ENCODE measurements at places on chromosomes 5 and 9.

DNA sequence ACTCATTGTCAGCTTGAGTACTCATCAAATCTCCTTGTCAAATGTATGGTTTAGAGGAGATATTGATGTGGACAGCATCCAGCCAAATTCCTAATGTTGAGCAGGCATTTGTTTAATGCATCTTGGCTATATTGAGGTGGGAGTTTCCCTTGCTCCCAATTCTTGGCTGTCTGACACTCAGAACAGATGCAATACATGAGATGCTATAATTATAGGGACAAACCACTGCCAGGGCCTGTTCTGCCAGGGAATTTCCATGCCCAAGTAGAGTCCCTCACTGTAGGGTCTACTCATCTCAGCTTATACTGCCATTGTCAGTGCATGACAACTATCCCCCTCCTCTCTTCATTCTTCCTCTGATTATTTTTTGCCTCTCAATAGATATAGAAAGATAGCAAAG, 392.0 kb upstream of the KCNN2 start:
- DNase-seq: no peak

- no peak for DNase-seq
Measured at GRCh38 chr5:68222824-68223354, 7.3 kb downstream of the PIK3R1 start.

GRCh38 chr9:107243742-107244141, 39.3 kb upstream of the RAD23B start:
- peak; percentile 38 for DNase-seq

DNA sequence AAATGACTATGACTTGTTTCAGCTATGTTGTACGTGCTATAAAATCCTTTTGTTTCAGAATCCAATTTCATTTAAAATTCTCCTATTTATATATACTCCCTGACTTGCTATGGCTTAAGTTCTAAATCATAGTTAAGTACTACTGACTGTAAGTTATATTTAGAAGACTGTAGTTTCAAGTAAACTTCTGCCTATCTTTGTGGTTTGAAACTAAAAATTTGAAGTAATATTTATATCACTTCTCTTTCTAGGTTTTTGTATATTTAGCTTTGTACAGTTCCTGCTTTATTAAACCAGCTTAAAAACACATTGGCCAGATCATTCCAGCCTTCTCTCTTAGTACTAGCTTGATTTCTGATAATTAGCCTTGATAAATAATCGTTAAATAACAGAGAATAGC, 196.3 kb downstream of the MLLT3 start:
- DNase-seq: no peak

GRCh38 chr9:126337729-126338372, 11.2 kb downstream of the MVB12B start:
- no peak for DNase-seq

DNA sequence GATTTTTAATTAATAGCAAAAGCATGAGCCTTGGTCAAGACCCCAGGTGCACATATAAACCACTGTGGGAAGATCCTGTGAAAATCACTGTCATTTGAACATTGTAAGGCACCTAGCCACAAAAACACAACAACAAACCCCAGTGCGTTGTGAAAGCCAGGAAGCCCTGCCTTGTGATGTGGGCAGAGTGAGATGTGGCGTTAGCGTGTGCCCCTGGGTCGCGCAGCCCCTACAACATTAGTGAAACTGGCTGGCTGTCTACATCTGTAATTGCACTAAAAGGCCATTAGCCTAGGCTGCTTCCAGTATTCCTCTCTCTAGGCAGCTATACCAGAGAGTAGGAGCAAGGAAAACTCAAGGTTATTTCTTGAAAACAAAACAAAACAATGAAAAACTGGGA, 21.1 kb upstream of the PDZD2 start:
- DNase-seq: no peak

- no peak for DNase-seq
Measured at GRCh38 chr9:20786807-20787206, 102.7 kb downstream of the FOCAD start.

Measured in stimulated activated CD8-positive, alpha-beta memory T cell treated with anti-CD3 and anti-CD28 coated beads, Interleukin-15, amount 100 ng/mL, for 48 hours (primary cell).